ENCODE measurements at places on chromosomes 1 and 21.

DNA sequence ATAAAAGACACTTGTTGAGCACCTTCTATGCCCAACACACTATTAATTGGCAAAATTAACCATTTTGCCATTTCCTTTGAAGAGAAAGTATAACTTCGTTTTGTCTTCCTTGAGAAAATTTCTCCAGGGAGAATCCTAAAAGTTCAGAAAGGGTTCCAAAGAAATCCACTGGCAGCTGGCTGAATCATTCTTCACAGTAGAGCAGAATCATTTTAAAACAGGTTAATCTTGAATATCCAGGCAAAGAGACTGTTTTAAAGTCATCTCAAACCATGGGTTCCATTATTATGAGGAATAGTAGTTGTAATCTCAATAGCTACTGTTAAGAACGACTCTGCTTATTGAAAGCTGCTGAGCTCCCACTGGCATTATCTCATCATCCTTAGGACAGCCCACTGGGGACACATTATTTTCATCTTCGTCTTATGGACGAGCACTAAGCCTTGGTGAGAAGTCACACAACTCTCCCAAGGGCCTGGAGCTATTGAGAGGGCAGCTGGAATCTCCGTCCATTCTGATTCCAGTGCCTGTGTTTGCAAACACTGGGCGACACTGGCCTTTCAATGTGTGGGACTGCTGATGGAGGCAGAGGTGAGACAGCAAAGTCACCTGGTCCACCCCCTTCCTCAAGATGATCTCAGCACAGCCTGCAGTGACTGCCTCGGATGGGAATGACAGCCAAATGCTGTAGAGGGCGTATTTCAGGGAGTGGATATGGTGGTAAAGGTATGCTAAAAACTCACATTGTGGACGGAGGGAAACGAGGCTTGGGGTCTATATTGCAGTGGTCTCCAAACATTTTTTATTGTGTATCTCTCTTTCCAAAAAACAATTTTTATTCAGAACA, 15.3 kb upstream of the PGBD5 start:
- DNase-seq, result no peak

- no peak for DNase-seq
Observed at GRCh38 chr1:84298328-84298683, 3.2 kb upstream of the SAMD13 start.

DNA sequence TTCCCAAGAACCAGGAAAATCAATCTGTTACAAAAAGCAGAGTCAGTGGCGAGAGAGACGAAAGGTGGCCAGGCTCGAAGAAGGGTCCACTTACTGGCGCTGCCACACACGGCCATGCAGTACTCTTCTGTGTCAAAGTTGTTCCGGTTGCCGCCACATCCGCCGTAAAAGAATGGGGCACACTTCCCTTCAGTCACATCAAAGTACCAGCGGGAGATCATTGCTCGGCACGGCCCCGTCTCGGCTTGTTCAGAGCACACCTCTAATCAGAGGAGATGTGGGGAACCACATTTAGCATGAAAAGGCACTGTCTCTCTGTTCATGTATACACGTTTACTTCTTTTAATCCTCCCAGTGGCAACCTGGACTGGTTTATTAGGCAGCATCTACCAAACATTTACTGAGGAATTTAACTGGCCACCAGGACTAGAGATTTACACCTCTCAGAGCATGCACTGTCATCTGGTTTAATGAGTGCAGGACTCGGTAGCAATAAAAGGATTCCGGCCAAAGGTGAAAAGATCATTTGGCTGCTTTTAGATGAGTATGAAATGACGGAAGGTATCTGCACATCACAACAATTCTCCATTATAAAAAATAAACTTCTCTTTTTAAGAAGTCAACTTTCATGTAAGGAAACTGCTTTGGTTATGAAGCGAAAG, 170.5 kb downstream of the APP start:
- DNase-seq, result no peak

DNA sequence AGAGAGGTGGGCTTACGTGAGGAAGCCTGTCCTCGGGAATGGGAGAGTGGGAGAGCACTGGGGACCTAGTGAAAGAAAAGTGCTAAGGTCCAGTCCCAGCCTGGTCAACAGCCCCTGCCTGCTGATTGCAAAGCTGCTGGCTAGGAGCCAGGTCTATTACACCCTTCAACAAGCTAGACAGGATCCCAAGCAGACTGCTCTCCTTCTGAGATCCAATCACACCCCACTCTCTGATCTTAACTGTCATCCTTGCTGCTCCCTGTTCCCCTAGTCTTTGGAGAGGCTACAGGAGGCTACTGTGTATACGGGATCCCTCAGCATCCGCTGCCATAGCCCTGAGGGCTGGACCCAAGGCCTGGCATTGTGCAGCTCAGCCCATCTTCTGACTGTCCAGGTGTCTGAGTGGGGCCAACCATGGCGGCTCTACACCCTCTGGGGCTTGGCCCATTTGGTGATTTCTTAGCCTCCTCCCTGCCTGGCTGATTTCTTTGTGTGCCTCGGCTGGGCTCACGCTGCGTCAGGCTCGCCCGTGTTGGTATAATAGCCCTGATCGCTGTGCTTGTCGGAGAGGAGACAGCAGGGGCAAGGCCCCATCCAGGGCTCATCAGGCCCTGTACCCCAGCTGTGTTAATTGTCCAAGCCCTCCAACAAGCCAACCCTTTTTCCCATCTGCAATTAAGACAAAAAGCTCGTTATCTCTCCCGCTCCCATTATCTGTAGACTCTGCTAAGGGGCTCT, 43.9 kb downstream of the NAV1 start:
- peak; percentile 60 for DNase-seq

DNA sequence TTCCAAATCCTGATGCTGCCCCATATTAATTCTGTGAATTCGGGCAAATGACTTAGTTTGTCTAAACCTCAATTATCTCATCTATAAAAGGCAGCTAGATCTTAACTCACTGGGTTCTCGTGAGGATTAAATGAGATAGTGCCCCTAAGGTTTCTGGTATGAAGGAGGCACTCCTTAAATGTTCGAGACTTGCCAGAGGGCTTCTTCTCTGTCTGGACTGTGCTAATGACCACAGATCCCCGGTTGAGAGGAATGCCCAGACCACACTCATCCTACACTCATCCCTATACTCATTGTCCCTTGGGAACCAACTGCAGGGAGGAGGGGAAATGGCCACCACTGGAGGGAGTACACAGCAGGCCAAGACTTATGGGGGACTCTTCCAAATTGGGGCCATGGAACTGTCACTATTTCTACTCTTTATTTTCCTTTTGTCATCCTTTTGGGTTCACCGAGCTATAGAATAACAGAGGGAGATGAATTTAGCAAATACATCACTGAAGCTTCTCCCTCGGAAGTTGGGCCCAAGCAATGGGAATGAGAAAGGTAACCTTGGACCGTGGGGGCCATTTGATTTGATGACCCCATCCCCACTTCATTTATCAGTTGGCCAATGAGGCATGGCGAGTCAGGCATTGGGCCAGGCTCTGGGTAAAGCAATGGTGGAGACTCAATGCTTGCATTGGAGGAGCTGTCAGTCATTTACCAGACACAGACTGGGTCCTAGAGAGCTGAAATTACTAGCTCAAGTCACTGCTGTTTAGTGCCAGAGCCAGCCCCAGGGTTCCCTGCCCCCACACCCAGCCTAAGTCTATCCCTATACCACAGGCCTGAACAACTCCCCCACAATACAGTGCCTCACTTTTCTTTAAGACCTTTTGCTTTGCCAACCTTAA, 5.1 kb downstream of the ATF3 start:
- no peak for DNase-seq
